Activated T-cell treated with anti-CD3 and anti-CD28 coated beads, Interleukin-2, amount 50 U/mL, for 72 hours (primary cell): ENCODE measurements at places on chromosomes 2 and 18. TPM values are rescaled to one million over a fixed set of nuclear protein-coding genes. Genes with fewer than 3 reads are reported as not detected.

The EVX2 gene
- total RNA-seq: not detected

The LCT gene
- total RNA-seq: 0.29 TPM

GRCh38 chr2:42044939-42045338 is 2.9 kb upstream of the PKDCC start:
- no peak overlapping the region for H3K4me3 ChIP-seq
- H3K36me3 ChIP-seq: no peaks in the 10 kb centered on the region
- peaks cover 4% of the 10 kb centered on the region for H3K4me1 ChIP-seq

GRCh38 chr2:36403675-36404230 is 48.2 kb downstream of the CRIM1 start:
- H3K4me3 ChIP-seq: no peak overlapping the region
- no peaks in the 10 kb centered on the region for H3K36me3 ChIP-seq
- peak; percentile 6 for DNase-seq
- no peaks in the 10 kb centered on the region for H3K27me3 ChIP-seq
- no peaks in the 10 kb centered on the region for H3K4me1 ChIP-seq

DNA sequence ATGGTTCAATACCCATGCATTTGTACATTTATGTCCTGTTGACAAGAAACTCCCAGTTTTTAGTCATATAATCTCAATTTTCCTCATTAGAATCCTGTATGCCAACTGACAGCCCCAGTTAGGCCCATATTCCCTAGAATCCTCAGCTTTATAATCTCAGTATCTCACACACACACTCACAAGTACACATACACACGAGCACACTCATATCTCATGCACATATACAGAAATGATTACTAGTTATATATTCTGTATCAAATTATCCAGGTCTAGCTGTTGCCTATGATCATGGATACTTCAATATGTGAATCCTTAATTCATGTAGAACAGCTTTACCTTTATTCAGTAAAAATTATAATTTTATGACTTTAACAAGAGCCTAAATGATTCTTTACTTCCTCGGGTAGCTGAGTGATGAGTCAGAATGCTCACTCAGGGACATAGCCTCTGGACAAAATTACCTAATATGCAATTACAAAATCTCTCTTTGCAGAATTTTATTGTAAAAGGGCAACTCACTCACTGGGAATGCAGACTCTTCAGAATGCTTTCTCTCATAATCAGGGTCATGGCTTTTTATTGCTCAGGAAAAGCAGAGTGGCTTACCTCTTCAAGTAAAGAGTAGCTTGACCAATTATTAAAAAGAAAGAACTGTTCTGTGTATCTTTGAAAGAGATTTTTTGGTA is 193.6 kb upstream of the PIK3C3 start:
- no peaks in the 10 kb centered on the region for H3K4me1 ChIP-seq

GRCh38 chr2:233189025-233189424 is 62.4 kb upstream of the ATG16L1 start:
- no peaks in the 10 kb centered on the region for H3K4me1 ChIP-seq
- no peak overlapping the region for H3K27ac ChIP-seq
- DNase-seq: no peak
- peaks cover 6% of the 10 kb centered on the region for H3K36me3 ChIP-seq
- no peak overlapping the region for H3K4me3 ChIP-seq
- no peaks in the 10 kb centered on the region for H3K27me3 ChIP-seq

- no peak overlapping the region for H3K27ac ChIP-seq
- DNase-seq: no peak
- peaks cover 3% of the 10 kb centered on the region for H3K36me3 ChIP-seq
- H3K4me3 ChIP-seq: no peak overlapping the region
These were observed 61.2 kb upstream of the SLC39A10 start for GRCh38 chr2:195595825-195596224.
